NCI-H2081 (cell line): ENCODE measurements at places on chromosomes 13 and 19.

- DNase-seq = peak; percentile 30
Measured at GRCh38 chr13:43347877-43348276, 324.5 kb downstream of the DNAJC15 start.

GRCh38 chr13:21075379-21076249 lies 14.2 kb upstream of the LATS2 start:
- no peak for DNase-seq

GRCh38 chr13:65090186-65090585 lies 2139.9 kb downstream of the PCDH9 start:
- DNase-seq = no peak

GRCh38 chr19:57192077-57192420 lies 749 bp downstream of the ZNF264 start:
- DNase-seq = no peak

DNA sequence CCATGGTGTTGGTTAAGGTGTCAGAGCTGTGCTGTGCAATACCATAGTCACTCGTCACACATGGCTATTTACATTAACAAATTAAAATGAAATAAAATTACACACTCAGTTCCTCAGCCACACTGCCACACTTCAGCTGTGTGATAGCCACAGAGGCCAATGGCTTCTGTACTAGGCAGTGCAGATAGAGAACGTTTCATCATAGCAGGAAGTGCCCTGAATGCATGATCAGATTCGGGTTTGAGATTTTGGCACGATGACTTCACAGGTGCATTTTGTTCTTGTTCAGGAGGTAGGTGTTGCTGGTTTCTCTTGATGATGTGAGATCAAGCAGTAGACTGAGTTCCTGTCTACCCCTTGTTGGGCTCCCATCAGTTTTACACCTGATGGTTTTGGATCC lies 6.5 kb downstream of the ARMC6 start:
- DNase-seq = no peak

GRCh38 chr19:2561895-2562294 lies 86.0 kb downstream of the GADD45B start:
- DNase-seq = no peak

- no peak for DNase-seq
Measured at GRCh38 chr19:23983406-23983805, 68.7 kb downstream of the ZNF726 start.

DNA sequence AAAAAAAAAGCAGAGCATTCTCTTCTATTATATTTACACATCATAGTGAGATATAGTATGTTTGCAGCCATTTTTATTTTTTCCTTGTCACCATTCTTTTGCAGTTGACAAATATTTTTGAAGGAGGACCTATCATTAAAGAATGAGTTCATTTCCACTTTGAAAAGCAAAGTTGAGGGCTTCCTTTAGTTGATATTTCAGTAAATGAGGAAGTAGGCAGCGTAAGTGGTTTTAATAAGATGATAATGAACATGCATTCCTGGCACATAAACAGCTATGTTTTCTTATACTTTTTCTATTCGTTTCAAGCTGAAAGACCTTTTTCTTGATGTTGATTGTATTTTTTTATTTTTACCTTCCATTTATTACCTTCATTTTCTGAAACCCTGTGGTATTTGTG lies 66.2 kb downstream of the ZMYM2 start:
- DNase-seq = no peak
